Activated CD4-positive, alpha-beta T cell treated with anti-CD3 and anti-CD28 coated beads for 24 hours (primary cell): ENCODE measurements at places on chromosomes 3 and 15.

- no peak for DNase-seq
These were observed 247.5 kb upstream of the SLITRK3 start for GRCh38 chr3:165443664-165444063.

GRCh38 chr3:128280481-128281052 is 127.3 kb downstream of the EEFSEC start:
- DNase-seq, result no peak

DNA sequence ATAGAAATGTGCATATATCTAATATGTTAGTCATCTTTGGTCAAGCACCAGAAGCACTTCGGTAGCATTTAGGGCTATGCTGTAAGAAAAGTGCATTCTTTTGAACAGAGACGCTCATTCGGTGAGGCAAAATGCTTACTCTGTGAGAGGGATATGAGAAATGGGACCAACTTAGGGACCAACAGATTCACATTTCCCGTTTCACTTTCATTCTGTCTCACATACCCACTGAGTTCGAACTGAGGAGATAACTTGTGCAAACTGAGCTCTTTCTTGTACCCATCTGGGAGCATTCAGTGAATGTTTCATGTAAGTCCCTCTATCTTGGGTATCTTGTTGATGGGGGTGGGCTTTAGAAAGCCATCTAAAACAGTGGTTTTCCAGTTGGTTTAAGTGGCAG is 135.3 kb downstream of the FEZF2 start:
- DNase-seq, result no peak

DNA sequence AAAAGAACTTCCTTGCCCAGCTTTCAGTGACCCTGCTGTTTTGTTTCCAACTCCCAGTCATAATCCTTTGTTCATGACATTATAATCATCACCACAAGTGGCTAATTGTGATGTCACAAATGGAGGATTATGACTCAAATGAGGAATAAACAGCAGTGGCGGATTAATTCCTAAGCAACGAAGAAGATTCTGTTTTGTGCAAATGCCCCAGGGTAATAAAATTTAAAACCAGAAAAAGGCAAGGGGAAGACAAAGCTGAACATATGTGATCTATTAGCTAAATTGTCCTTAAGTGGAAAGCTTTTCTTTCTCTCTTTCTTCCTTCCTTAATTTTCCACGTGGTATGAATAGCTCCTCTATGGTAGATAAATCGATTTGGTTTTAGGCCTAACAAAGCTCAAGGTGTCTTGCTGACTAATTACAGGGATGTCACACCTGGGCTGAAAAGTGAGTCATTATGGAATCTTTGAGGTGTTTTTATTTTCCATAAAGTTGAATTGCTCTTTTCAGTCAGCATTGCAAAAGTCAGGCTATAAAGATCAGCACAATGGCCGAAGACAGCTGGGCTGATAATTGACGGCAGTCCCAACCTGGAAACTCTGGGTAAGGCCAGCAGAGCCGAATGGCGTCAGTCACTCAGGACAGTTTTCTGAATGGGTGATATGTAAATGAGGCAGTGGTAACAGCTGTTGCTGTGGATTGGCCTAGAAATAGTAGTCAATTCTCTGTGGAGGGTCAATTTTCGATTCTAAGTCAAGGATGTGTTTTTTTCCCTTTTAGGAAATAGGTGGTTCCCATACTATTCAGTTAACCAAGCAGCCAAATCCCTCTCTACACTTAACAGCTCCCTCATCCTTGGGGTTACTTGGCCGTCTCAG is 121.5 kb downstream of the PTPRG start:
- no peak for DNase-seq

DNA sequence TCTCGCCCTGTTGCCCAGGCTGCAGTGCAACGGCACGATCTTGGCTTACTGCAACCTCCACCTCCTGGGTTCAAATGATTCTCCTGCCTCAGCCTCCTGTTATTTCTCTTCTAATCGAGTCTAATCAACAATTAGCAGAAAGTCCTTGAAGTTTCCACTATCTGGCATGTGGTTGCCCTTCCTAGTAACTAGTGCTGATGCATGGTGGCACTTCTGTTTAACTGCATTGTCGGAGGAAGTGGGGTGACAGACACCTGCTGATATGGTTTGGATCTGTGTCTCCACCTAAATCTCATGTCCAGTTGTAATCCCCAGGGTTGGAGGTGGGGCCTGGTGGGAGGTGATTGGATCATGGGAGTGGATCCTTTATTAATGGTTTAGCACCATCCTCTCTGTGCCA is 9.2 kb downstream of the CRTAP start:
- no peak for DNase-seq

- no peak for DNase-seq
These were observed 383.3 kb upstream of the ROBO2 start for GRCh38 chr3:76656531-76657070.

DNA sequence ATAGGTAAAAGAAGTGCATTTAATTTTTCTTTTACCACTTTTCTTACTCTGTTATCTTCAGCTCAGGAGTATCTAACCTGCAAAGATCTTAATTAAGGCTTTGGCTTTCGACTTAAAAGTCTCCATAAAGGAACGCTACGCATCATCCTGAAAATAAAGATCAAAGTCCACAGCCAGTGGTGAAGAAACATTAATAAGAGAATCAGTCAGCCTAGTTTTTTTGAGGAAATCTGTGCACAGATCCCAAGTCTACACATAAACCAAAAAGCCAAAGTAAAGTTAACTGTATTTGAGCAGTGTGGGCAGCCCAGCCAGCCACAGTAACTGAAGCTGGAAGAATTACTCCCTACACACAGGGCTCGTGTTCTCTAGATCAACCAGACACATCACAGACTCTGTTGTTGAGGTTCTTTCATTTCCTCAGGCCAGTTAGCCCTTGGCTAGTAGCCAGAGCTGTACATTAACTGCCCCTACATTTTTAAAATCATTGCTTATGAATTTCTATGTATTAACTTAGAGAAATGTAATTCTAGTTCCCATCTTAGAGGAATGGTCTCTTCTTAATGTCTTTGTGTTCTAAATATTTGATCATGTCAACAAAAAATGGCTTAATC is 6.9 kb downstream of the LRRC2 start:
- DNase-seq, result no peak

DNA sequence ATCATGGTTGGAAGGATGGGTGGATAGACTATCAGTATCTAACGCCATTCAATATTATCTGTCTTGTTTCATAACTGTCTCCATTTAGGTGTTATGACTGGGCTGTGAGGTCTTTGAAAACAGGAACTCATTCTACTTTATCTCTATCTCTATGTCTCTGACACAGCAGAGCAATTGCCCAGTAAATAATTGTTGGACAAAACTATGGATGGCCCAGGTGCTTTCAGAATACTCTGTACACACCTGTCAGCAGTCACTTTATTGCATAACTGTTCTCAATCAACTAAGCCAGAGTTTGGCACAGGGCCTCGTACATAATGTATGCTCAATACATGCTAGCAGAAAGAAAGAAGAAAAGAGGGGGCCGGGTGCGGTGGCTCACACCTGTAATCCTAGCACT is 210.3 kb downstream of the OPA1 start:
- no peak for DNase-seq

DNA sequence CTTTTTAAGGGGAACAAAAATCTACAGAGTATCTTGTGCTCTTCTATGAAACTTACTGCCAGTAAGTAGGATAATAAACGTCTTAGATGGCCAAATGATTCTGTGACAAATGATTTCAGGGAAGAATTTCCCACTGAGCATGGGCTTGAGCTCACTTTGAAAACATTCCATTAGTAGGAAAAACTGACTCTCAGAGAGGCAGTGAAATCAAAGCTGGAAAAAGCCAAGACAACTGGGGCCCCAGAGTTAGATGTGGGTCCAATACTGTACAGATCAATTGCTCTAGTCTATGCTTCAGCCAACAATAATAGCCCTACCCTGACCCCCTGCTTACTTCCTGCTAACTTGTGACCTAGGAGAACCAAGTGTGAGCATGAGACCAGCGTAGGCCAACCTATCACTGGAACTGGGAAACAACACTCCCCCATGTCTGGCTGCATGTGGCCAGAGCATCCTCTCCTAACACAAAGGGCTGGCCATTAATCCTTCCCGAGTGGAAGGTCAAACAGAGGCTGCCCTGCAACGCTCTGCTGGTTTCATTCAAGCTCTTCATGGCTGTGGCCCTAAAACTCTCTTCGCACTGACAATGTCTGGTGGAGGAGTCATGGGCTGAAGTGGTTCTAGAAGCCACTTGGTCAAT is 68.8 kb downstream of the FOXB1 start:
- no peak for DNase-seq

DNA sequence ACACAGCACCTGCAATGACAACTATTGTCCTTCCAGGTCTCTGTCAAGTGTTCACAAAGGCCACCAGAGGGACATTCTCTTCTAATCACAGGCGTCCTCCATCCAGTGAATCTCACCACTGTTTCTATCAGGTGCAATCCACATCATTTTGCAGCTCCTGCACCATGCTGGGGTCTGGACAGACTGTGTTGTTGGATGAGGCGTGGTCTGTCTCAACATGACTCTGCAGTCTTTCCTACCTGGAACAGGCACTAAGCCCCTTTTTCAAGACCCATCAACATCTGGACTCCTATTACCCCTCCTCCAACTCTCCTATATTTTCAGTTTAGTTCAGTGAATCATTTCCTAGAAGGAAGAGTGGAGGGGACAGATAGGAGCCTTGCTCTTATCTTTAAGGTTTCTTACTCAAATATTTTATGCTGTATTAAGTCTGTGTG is 31.5 kb upstream of the VEPH1 start:
- DNase-seq, result no peak

DNA sequence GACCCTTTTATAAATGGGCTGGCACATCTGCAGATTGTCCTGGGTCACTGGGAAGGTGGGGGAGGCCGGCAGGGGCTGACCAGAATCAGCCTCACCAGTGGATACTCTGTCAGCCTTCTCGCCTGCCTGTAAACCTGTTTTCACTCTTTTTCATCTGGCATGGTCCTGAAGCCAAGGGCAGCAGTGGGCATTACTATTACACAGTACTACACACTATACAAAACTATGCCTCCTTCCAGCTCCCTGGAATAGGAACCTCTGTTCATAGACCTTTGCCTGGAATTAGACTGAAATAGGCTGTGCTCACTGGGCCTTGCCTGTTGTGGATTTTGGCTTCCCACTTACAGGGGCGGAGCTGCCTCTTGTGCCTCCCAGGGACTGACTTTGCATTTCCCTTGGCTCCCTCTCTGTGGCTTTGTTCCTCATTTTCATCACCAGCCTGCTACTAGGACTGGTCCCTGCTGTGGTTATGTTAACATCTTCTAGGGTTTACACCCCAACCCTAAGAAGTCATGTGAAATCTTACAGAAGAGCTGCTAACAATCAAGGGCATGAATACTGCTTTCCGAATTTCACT is 120.7 kb downstream of the FNDC3B start:
- no peak for DNase-seq

DNA sequence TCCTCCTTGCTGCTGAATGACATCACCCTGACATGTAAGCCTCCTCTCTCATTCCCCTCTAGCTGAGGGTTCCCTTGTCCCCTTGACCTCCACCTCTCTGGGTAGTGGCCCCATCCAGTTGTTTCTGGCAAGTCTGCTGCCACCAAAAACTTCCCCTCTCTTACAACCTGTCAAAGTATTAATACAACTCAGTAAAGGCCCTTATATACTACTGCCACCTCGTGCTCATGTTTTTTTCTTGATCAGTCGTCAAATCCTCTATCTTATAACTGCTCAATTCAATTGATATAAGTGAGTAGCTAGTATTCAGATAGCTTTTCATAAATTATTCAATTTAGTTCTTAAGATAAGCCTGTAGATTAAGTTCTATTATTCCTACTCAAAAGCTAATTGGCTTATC is 249.6 kb downstream of the MBNL1 start:
- DNase-seq, result no peak

GRCh38 chr3:73404435-73404834 is 220.3 kb downstream of the PDZRN3 start:
- DNase-seq, result no peak

DNA sequence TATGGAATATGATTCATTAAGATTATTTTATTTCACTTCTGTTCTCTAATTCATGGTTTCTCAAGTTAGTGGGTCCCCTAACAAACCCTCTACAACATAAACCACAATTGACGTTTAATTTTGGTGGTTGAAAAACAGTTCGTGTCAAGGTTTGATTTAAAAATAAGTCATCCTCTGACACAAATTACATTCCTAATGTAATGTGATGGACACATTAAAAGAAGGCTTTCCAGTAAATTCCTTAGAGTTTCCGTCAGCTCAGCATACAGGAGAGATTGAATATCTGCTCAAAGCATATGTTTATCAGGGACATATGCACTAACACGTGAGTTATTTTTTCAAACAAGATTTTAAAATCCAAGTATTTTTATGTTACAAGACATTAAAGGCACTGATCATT is 626.5 kb upstream of the ADAMTS9 start:
- no peak for DNase-seq

GRCh38 chr15:47292638-47293190 is 424.6 kb upstream of the SEMA6D start:
- DNase-seq, result no peak

DNA sequence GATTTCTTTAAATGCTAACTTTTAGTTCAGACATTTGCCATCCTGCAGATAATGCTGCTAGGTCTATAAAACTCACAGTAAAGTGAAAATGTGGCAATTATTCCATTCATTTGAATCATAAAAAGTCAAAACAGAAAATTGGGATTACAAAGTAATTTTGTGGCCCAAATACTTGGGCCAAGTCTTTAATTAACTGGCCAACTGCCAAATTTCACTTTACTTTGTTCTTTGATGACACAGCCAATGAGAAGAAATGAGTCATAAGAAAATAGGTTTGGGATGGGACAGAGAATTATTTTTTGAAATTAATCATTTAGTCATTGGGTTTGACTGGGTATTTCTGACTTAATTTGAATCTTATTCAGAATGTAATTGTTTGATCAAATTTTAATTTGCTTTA is 89.8 kb upstream of the SLC2A2 start:
- no peak for DNase-seq

DNA sequence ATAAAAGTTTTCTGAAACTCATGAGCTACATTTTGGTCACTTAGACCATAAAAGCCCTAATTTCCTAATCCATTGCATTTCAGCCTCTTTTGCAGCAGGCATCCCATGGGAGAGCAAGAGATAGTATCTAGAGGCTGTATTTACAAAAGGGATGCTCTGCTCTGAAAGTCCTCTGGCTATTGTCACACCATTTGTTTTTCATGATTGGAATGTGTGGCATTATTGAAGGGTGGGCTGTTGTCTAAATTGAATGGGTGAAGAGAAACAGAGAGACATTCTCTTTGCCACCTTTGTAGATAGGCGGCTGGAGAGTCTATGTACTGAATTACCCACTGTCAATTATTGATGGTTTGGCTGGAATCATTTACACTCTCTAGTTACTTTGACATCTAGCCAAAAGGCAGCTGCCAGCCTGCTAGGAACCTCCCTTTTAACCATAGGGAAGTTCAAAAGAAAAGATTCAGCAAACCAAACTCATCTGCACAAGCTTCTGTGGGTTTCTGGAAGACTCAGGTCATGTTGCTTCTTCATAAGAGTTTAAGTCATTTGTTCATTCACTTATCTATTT is 89.8 kb upstream of the RARB start:
- no peak for DNase-seq

- no peak for DNase-seq
These were observed 44.5 kb upstream of the SEC22A start for GRCh38 chr3:123157209-123157597.
